Psoas muscle (tissue), 8 donors: ENCODE measurements at places on chromosomes 5 and 9.

DNA sequence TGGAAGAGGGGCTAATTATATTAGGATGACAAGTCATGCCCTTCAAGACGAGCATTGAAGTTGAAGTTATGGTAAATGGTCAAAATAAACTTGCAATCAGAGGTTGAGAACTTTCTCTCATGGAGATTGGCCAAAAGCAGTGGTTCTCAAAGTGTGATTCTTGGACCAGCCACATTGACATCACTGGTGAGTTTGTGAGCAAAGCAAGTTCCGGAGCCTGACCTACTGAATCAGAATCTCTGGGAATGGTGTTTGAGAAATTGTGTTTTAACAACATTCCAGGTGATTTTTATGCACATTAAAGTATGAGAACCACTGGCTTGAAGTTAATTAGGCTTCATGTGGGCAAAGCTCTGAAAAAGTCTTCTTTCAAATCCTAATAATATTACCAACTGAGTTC lies 403.5 kb downstream of the ZSWIM6 start:
- DNase-seq: no peak

DNA sequence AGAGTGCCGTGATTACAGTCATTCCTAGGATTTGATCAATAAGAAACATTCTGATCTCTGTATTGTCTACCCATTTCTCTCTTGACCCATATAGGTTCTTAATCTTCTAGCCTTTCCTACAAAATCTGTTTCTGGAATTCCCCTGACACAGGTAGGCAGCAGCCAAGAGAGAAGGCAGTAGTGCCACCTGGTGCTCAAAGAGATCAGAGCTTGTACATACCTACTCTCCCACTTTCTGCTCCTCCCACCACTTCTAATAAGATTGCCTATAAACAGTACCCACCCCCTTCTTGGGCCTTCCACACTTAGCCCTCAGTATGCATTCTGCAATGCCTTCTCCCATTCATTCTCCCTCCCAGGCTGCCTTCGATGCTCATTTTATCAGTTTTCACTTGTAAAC lies 117.4 kb upstream of the RORB start:
- no peak for DNase-seq

GRCh38 chr9:137084526-137084925 lies 2.3 kb upstream of the MAN1B1 start:
- no peak for DNase-seq

- DNase-seq: no peak
Observed at GRCh38 chr5:123496892-123497291, 15.1 kb upstream of the CSNK1G3 start.

GRCh38 chr9:33250458-33250995 lies 10.6 kb downstream of the SPINK4 start:
- DNase-seq: no peak

DNA sequence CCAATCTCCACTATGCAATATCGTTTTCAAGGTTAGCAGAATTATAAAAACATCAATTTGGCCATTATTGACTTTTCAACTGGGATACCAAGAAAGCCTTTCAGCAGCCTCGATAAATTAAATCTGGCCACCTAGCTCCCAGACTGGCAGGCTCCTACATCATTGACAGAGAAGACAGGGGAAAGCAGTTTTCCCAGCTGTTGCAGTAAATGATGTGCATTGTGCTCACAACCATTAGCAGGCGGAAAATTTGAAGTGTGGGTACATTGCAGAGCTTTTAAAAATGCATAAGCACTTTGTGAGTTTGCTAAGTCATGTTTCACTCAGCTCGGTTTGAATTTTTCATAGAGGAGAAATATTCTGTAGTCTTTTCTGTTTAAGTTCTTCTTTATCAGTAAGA lies 297.9 kb downstream of the KCTD16 start:
- no peak for DNase-seq

GRCh38 chr9:109440797-109441287 lies 57.3 kb downstream of the PTPN3 start:
- no peak for DNase-seq
